AG20443 (cell line): ENCODE measurements at places on chromosomes 2 and 18.

GRCh38 chr2:224389317-224389716, 12.6 kb downstream of the FAM124B start:
- no peak for DNase-seq

DNA sequence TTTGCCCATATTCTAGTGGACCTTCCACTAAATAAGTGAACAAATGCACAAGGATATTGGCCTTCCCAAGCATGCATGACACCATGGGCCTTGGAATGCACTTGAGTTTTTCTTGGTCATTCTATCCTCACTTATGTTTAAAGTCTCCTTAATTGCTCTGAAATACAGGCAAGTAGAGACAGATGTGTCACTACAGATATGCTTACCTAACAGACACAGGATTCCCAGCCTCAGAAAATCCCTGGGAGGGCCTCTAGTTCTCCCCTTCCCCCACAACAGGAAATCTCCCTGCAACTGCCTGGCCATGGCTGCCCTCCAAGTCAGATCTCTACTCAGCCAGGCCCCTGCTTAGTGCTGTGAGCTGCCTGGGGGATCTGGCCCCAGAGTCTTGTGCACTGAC, 445.2 kb downstream of the IRS1 start:
- DNase-seq, result peak; percentile 12

DNA sequence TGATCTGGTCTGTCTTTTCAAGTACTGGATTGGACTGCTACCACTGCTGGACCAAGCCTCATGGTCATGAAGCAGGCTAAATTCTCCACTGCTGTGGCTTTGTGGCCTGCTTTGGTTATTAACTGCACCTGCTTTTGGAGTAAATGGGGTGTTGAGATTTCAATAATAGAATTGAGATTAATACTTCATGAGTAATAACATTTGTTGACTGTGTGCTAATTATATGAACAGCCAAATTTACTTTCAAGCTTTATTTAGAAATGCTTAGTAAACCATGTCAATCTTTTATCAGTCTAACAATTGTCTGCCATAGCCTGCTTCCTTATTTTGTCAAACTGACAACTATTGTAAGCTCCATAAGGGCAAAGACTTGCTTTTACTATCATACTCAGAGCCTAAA, 27.4 kb upstream of the MTIF2 start:
- no peak for DNase-seq

- peak; percentile 85 for DNase-seq
Observed at GRCh38 chr2:177242121-177242987, 22.2 kb downstream of the NFE2L2 start.

DNA sequence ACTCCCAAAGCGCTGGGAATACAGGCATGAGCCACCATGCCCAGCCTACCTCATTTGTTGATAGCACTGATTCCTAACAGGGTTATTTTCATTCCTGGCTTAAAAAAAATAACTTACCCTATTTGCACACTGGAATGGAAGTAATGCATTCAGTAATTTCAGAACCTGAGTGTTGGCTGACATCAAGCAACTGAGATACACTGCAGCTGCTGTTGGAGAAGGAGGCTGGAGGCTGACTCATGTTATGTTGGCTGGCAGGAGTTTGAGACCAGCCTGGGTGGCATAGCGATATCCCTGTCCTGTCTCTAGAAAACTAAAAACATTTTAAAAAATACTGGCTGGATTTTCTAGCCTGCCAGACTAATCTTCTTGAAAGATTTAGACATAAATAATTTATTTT, 385.1 kb upstream of the MEX3C start:
- DNase-seq, result no peak

DNA sequence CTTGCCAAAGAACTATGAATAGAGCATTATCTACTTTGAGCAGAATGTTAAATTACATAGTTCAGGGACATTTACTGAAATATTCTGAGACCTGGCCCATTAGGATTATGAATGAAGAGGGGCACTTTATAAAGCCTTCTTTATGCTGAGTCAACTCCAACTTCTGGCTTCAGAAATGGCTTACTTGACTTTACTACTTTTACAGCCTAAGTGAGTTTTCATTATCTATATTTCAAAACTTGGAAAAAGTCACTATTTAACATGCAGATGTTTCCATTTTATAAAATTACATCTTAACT, 37.7 kb downstream of the SESTD1 start:
- no peak for DNase-seq

DNA sequence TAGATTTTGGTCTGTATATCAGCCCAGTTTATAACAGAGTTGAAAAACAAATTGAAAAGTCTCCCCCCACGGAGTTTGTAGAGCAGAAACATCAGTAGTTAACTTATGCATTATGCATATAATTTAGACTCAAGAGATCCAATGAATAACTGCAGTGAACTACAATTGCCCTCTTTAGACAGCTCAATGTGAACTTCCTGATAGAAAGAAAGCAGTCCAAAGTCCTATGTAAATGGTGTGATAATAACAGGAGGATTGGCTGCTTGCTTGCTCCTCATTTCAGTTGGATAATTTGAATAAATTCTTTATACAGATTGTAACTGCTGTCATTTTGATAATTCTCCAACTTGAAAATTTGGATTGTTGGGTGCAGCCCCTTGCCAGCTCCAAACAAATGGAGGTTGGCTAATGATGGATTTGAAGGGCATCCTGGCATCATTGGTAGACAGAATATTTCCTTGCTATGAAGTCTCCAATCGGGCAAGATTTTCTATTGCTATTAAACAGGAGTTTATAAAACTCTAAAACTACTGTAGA, 297.1 kb downstream of the ASXL3 start:
- no peak for DNase-seq

DNA sequence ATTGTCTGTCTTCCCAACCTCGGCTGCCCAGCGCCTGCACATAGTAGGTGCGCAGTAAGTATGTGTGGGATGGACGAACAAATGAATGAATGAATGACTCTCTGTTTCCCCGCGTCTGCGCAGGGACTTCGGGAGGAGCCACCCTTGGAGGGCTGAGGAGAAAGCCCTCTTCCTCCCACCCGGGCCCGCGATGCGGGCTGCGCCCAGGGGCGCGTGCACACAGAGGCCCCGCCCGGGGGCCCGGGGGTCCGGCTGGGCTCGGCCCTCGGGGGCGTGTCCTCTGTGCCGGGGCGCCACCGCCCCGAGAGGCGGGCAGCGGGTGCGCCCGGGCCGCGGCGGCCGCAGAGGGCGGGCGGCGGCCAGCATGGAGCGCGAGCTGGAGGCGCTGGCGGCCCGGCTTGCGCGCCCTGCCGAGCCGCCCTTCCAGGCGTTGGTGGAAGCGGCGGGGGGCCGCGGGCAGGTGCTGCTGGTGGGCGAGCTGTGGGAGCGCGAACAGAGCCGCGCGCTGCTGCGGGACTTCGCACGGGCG, at the start of gene C2orf72:
C2orf72 (plus strand) TSS at position 322 of the 529 bp plus-strand sequence; CDS start at position 365, 43 bp downstream.
- DNase-seq, result peak; percentile 55

- DNase-seq, result peak; percentile 67
Observed at GRCh38 chr2:218658671-218659257, 659 bp downstream of the ZNF142 start.

DNA sequence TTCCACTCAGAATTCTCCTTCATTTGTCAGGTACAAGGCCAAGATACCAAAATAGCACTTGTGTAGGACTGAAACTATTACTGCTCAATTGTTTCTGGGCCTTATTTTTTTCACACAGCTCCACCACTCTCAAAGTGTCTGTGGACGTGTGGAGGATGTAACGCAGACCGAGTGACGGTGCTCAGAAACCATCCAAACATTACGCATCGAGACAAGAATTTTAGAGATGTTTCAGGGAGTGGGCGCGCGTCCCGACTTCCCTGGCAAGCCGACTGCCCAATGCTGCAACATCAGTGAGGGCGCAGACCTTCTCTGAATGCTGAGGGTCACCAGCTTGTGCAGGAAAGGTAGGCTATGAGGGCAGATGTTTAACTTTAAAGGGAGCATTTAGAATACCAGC, 108.4 kb downstream of the GATA6 start:
- no peak for DNase-seq

DNA sequence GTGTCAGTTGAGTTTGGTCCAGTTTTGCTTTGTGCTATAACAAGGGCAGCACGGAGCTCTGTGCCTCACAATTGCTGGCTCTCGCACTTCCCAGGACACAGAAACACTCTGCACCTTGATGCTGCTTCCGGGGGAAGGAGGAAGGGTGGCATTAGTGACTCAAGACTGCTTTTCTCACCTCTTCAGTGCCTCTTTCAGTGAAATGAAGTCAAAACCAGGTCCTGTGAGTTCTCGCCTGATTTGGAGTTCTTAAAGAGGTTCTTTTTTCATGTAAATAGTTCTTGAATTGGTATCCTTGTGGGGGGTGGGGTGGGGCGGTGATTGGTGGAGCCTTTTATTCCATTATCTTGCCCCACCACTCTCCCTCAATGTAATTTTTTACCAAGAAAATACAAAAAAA, 91.5 kb upstream of the MYT1L start:
- no peak for DNase-seq

GRCh38 chr18:74976331-74976909, 232.5 kb downstream of the PTGR3 start:
- DNase-seq, result no peak

DNA sequence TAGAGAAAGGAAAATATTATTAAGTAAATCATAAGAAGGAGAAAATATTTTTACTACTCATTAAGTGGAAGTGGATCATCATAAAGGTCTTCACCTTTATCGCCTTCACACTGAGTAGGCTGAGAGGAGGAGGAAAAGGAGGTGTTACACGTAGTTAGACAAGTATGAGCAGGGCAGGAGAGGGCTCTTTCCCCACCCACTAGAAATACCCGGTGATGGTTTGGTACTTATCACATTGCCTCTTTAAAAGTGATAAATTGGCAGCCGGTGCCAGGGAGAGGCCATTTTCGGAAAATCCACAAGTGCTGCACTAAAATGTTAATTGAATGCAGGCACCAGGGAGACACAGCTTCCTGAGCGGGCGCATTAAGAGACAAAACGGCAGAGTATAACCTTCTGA, 598.7 kb upstream of the SOX11 start:
- DNase-seq, result no peak

DNA sequence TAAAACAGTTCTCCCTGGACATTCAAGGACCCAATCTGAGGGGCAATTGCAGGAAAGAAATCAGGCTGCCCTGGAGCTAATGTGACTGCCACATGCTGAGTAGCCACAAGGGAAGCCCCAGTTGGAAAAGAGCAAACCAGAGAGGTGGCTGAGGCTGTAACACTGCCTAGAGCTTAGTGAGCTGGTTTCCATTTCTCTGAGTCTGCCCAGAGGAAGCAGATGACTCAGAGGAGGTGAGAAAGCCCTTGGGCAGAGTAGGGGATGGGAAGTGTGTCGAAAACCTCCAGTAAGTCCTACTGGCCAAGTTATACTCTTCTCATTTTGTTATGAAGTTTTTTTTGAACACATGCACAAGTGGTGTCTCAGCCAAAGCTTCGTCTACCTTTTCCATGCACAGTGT, 753.0 kb downstream of the CNTNAP5 start:
- DNase-seq, result no peak

- no peak for DNase-seq
Observed at GRCh38 chr18:70176537-70176936, 28.9 kb downstream of the RTTN start.

DNA sequence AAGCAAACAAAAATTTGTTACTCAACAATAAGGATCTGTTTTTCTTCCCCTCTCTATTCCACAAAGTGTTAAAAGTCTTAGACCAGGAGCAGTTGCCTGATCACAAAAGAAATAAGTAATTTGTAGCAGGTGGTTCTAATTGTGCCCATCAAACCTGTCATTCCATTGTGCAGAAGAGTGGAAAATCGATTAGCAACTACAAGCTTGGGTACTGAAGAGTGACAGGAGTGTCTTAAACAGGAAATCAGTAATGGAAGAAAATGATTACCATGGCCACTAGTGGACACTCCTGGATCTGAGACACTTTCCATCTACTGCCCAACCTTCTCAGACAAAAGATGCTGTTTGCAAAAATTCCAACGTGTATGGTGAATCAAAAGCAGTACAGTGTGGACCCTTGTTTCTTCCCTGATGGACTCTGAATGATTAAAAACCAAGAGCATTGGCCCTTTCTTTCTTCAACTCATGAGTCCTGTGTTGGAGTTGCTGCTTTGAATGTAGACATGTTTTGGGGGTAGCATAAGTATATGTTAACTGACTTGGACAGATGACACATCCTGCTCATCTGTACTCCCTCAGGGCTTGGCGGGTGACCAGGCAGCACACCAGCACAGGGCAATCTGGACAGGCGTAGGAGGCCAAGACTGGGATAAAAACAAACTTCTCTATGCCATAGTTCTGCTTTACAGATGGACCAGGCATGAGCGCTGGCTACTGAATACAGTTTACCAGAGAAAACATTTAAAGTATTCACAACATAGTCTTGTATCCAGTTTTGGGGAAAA, 51.9 kb downstream of the PLA2R1 start:
- no peak for DNase-seq

DNA sequence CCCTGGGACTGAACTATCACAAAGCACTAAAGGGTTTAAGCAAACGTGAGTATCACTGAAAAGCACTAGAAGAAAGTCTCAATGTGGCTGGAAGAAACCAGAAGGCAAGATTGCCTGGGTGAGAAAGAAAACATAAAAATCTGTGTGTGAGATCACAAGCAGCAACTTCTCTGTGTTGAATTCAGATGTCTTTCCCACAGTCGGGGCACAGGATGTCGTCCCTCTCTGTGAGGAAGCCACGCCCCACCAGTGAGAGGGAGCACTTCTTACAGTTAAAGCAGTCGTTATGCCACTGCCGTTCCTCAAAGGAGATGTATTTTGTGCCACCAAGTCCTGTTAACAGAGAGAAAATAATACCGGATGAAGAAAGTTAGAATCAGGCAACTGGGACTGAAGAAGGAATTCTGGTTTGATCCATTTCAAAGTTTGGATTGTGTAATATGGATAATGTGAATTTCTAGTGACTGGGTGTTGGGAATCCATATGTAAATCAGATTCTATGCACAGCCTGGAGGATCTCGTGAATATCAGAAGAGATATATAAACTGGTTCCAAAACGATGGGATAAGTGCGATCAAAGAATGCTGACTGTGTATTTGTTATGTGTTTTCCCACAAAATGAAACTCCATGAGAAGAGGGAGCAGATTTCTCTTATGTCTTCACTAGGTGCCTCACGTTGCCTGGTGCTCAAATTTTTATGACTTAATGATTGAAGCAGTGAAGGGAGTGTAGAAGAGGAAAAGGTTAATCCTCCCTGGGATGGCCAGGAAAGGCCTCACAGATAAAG, 24.0 kb downstream of the C2orf49 start:
- no peak for DNase-seq

GRCh38 chr2:207110715-207111114, 55.0 kb downstream of the KLF7 start:
- no peak for DNase-seq

DNA sequence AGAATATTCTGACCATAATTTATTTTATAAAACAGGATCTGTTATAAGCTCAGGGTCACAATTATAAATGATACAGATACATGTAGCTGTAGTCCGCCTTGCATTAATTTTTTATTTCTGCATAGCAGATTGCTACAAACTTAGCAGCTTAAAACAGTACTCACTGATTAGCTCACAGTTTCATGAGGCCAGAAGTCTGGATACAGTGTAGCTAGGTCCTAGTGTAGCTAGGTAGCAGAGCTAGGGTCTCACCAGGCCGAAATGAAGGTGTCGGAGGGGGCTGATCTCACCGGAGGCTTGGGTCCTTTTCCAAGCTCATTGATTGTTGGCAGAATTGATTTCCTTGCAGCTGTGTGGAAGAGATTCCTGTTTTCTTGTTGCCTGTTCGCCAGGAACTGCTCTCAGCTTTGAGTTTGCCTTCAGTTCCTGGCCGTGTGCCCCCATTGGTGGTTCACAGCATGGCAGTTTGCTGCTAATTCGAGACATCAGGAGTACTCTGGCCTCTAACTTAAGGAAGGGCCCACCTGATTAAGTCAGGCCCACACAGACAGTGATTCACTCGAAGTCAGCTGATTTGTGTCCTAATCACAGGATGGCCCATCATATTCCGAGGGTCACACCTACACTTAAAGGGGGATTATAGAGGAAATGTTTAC, 18.4 kb downstream of the NAPG start:
- DNase-seq, result no peak

- DNase-seq, result no peak
Observed at GRCh38 chr2:156704617-156705016, 268.4 kb downstream of the GPD2 start.
